ENCODE measurements at places on chromosomes 7 and 10. TPM values are rescaled to one million over a fixed set of nuclear protein-coding genes. Genes with fewer than 3 reads are reported as not detected.

SMKR1 gene
- not detected for total RNA-seq

CFAP58 gene
- 3.5 TPM for total RNA-seq

HEPACAM2 gene
- not detected for total RNA-seq

CYP3A4 gene
- total RNA-seq, result not detected

FAM131B gene
- total RNA-seq, result 0.47 TPM

NPY gene
- total RNA-seq, result not detected

CPN1 gene
- total RNA-seq, result not detected

AVPI1 gene
- total RNA-seq, result 6.7 TPM

DIP2C gene
- total RNA-seq, result 30.8 TPM

CLDN12 gene
- total RNA-seq, result 40.3 TPM
